Ascending aorta (tissue), 2 donors: ENCODE measurements at places on chromosomes 11 and 22.
A peak's percentile ranks its signal among the peaks of the same experiment; 100 is the strongest.

GRCh38 chr11:27213232-27213660, 149.8 kb downstream of the CCDC34 start:
- no peak for DNase-seq

GRCh38 chr11:95123556-95123955, 33.9 kb downstream of the ENDOD1 start:
- DNase-seq, result no peak

DNA sequence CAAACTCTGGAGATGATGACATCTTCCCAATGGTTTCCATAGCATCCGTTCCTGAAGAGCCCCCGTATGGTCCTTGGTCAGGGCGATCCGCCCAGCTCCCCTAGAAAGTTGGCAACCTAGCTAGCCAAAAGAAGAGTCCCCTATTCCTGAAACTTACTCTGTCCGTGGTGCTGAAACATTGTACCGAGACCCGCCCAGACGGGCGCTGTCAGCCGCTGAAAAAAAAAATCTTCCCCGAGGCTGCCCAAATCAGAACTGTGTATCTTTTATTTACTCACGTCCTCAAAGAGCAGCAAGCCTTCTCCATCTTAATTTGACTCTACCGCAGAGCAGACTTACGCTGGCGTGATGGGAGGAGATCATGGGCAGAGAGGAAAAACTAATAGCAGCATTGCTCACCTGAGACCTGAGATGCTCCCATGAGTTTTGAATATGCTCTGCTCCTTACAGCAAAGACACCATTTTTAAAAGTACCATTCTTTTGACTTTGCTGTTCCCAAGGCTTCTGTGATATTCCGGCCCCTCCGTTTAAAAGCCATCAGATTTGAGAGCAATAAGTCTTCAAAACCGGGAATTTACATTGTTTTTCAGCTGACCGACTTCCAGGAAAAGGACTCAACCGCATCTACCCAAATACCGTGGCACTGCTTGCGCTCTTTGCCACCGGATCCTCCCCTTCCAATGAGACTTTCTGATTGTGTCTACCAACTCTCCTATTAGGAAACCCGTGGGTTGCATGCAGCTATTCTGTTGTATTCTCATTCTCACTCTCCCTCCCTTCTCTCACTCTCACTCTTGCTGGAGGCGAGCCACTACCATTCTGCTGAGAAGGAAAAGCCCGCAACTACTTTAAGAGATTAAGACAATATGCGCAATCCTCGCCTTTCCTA, at the start of gene SLC17A6:
Gene SLC17A6 (plus strand): TSS at position 786 of the 890 bp plus-strand sequence. CDS start 153 bp downstream, outside the sequence.
- DNase-seq, result no peak

- DNase-seq, result no peak
Measured at GRCh38 chr22:31853736-31854495, 90.4 kb upstream of the YWHAH start.

DNA sequence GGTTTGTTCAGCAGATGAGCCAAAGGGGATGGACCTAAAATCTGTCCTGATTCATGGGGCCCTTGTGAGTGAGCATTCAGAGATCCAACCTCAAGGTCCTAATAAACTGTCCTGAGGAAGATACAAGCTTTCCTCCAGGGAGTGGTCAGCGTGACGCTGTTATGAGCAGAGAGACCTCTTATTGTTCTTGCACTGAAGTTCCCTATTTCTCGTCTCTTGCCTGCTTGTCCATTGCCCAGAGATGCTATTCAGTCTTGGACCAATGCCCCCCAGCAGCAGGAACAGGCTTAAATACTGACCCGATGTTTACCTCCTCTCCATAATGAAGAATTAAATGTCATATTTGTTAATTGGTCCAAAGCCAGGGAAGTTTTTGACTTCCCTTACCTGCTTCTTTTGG, 225.2 kb upstream of the PGR start:
- DNase-seq, result no peak

DNA sequence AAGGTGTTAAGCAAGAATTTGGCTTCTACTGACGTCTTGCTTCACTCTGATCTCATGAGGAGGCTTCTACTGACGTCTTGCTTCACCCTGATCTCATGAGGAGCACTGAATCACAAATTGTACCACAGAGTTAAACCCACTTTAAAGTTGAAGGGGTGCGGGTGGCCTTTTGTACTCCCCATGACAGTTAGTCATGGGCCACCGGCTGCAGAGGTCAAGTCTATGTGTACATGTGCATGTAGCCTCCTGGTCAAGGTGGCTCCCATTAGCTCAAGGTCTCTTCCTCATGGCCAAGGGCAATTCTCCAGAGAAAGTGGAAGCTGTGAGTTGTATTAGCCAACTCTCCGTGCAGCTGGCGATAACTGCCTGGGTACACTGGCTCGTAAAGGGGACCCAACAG, 23.1 kb upstream of the FZD4 start:
- peak; percentile 74 for DNase-seq

DNA sequence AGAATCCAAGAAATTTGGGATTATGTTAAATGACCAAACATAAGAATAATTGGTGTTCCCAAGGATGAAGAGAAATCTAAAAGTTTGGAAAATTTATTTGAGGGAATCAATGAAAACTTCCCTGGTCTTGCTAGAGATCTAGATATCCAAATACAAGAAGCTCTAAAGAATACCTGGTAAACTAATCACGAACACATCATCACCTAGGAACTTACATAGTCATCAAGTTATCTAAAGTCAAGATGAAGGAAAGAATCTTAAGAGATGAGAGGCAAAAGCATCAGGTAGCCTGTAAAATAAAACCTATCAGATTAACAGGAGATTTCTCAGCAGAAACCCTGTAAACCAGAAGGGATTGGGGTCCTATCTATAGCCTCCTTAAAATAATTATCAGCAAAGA, 46.9 kb downstream of the GAS2 start:
- DNase-seq, result no peak

- no peak for DNase-seq
Measured at GRCh38 chr11:2569321-2569721, 124.5 kb downstream of the KCNQ1 start.

DNA sequence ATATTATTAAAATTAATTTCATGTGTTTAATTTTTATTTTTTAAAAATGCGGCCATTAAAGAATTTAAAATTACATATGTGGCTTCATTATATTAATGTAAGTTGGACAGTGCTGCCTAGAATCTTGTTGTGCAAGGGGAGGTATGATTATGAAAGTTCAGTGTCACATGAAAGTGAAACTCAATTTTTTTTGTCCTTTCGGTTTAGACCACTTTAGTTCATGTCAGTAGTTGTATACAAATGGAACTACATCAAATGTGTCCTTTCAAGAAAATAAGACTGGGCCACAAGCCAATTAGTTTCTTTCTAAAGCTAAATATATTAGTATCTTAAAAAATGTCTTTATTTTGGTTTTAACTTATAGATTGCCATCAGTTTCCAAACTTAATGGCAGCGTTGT, 35.7 kb downstream of the TBCEL start:
- DNase-seq, result no peak

GRCh38 chr11:125166764-125167291, 2.3 kb downstream of the PKNOX2 start:
- DNase-seq, result no peak

DNA sequence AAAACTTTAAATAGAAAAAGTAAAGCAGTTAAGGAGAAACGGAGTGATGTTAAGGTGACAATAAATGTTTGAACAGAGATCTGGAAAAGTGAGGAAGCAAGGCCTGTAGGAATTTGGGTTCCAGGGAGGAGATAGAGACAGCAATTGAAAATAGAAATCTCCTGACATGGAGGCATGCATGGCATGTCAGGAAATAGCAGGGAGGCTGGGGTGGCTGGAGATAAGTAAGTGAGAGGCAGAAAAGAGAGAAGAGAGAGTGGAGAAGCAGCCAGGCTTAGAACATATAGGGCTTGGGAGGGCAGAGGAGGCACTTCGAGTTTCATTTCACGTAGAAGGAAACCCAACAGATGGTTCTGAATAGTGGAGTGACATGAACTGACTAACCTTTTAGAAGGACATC, 185.5 kb downstream of the LRRC4C start:
- DNase-seq, result no peak

GRCh38 chr11:22828373-22828772, 1.2 kb downstream of the SVIP start:
- DNase-seq, result no peak

DNA sequence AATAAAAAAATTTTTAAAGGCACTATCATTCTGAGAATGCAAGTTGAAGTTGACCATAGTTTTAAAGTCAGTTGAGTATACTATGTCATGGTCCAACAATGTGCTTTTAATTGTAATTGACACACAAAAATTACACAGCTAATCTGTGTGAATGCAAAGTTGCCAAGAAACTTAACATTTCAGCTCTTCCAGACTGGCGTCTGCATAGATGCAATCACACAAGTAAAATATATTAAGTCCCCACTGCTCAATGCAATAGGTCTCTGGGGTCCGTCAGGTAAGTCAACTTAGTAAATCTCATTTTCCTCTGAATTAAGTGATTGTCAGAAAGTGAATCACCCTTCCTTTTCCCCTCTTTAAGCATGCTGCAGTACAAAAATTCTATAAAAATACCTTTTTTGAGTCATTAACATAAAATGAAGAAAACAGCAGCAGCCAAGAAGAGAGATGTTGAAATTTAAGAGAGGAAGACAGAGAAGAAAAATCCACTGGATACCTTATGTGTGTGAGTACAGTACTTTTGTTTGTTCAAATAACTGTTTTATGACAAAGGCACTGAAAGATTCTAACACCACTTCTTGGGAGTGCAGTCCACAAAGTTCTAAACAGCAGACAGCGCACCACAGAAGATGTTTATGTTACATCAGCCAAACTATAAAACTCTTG, 5.1 kb downstream of the FZD4 start:
- no peak for DNase-seq

DNA sequence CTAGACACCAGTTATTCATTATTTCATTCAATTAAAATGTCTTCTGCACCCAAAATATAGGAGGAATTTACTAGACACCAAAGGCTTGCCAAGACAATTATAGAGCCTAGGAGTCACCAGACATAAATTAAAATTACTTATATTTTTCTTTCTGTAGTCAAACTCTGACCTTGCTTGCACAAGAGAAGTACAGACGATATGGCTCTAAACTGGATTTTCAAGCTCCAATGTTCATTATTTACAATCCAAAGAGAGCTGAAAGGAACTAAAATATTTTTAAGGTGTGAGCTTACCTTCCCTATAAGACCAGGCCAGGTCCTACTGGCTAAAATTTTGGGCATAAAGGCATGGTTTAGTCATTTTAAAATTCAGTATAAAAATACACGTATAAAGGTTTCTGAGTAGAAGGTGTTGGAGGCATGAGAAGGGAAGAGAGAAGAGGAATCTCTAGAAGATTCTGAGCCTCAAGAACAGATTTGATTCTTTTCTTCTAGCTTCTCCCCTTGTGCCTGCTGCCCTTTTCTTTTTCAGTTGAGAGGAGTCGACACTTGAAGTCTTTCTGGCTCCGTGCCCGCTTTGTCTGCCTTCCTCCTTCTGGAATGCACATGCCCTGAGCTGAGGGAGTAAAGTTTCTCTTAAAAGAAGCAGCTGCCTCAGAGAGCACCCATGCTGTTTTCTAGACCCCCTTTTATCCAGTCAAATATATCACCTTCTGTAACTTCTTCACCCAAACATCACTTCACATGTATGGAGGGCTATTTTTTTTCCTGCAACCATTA, 13.5 kb downstream of the C11orf97 start:
- no peak for DNase-seq

GRCh38 chr11:113488931-113489351, 13.7 kb upstream of the DRD2 start:
- DNase-seq, result no peak

GRCh38 chr11:41309111-41309522, 150.3 kb downstream of the LRRC4C start:
- DNase-seq, result no peak

DNA sequence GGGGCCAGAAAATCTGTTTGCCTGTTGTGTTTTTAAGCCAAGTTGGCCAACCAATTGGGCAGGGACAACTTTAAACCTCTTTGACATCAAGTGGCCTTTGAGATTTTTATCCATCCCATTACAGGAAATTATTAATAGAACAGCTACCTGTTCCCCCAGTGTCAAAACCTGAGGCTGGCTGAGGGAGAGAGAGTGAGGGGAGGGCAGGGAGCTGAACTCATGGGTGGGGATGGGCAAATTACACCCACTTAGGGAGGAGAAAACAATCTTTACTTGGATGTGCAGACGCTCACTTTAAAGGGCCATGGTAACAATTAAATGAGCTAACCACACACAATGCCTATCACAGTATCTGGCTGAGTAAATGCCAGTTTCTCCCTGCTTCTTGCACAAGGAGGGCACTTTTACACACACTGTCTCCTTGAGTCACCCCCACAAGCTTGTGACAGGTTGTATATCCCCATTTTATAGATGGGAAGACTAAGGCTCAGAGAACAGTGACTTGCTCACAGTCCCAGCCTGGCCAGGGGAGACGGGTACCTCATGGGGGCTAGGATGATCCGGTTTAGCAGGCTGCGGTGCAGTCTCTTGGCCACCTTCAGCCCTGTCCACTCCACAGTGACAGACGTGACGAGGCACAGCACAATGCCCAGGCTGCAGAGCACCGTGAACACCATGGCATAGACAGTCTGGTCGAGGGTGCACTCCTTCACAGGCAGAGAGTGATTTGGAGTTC, 17.8 kb upstream of the KCNJ11 start:
- DNase-seq, result no peak

GRCh38 chr11:1129143-1129610, 28.6 kb upstream of the MUC5AC start:
- no peak for DNase-seq

DNA sequence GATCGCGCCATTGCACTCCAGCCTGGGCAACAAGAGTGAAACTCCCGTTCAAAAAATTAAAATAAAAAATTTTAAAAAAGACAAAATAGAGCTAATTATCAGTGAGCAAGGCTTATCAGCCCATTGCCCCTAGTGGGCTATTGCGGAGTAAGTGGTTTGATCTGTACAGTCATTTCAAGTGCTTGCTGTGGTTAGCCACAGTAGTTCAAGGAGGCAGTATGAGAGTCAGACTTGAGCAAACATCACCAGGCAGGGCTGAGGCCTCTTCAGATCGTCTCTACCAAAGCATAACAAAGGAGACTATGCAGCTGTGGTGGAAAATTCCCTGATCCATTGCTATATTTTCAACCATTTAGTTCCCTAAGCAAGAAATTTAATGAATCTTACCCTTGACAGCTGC, 4.3 kb upstream of the SBF2 start:
- DNase-seq, result no peak

GRCh38 chr11:126645186-126645585, 289.7 kb downstream of the ST3GAL4 start:
- DNase-seq, result no peak

DNA sequence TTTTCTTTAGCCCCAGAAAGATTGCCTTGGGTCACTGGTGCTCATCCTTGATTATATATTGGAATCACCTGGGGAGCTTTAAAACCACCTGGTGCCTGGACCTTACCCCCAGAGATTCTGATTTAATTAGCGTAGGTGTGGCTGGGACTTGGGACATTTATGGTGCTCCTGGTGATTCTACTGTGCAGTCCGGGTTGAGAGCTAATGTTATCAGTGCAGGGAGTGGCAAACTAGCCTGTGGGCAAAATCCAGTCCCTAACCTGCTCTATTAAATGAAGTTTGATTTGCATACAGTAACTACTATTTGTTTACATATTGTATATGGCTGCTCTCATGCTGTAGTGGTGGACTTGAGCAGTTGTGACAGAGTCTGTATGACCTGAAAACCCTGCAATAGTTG, 134.0 kb upstream of the SORL1-AS1 start:
- no peak for DNase-seq
